NCI-H2171 (cell line): ENCODE measurements at places on chromosomes 7 and 10.

DNA sequence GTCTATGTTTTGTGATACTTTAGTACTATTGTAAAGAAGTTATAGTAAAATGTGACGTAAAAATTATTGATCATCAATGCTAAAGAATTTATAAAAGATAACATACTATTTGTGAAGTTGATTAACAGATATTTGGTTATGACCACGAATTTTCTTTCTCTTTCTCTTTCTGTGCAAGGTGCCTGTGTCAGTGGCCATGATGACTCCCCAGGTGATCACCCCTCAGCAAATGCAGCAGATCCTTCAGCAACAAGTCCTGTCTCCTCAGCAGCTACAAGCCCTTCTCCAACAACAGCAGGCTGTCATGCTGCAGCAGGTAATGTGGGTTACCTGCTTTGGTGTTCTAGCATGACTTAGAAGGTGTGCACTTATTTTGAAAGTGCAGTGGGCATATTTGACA, 213.7 kb downstream of the FOXP2 start:
- DNase-seq = no peak

DNA sequence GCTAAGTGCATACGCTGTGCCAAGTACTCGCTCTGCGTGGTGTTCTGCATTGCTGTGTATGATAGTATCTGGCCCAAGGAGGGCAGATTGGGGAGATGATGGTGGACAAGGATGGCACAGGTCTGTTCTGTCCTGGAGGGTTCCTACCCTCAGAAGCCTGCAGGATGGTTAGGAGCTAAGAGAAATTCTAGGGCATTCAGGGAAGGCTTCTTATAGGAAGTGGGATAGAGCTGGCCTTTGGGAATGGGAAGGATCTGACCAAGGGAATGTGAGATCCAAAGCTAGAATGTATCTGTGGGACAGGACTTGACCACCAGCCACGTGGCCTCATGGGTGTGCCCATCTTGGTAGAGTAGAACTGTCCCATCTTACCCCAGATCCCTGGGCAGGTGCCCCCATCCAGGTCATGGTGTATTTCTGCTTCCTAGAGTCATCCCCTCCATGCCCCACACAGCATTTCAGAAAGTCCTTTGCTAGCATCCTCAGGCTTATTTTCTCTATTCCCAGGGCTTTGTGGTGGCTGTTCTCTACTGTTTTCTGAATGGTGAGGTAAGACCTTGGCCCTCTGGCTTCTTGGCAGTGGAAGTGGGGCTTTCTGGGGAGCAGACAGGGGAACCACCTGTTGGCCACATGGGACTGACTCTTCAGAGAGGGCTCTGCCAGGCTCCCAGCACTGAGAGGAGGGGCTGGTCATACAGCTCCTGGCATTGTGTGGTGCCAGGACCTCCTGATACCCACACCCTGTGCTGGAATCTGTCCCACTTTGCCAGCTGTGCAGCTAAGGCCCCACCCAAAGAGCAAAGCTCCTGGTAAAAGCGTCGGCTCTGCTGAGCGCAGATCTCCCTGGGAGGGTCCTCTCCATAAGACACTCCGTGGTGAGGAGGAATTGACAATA, 52.5 kb downstream of the ADCYAP1R1 start:
- DNase-seq = no peak

DNA sequence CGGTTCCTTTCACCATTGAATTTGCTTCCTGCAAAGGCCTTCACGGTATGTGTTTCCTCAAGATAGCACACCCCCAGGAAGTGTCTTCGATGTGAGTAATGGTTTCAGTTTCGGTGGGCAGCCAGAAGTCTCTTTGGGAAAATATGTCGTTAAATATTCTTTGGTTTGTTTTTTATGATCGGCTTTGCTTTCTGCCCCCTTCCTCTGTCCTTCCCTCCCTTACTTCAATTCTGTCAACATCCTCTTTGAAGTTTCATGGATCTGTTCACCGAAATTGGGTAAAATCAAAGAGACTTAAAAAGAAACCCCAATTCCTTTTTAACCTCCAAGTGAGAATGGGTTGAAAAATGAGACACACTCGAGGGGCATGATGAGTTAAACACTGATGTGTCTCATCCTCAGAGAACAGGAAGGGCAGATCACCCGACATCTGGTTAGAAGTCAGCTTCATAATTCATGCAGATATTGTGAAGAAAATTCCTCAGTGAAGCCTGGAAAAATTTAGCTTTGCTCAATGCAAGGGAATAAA, 170.8 kb upstream of the HABP2 start:
- DNase-seq = no peak

DNA sequence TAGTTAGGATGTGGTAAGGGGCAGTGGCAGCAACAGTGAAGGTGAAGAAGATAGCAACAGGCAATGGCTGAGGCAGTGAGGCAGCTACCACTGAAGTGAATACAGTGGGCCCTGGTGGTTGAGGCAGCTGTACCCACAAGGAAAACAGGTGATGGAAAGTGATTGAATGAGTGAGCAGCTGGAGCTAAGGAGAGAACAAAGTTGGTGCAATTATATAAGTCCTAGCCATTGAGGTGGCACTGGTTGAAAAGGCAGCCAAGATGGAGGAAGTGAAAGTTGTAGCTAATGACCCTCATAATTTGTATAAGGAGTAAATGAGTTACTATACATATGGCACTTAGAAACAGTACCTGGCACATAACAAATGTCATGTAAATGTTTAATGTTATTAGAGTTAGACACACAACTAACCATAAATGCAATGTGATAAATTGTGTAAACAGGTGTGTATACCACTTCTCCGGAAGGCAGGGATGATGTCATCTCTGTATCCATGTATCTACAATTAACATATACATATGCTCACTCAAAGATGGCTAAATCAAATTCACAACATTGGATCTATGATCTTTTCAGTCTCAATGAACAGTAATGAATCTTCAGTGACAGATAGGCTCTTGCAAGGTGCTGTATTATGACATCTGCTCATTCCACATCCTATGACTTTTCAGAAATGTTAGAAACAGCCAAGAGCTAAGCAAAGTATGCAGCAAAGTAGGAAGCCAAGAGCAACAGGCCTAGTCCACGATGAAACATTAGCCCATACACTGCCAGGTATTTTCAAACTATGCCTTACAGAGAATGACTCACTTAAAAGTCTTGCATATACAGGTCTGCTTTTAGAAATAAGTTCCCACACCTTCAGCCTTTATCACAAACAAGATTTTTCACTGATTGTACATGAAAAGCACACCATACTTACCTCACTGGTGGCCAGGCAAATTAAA, 10.7 kb downstream of the XPNPEP1 start:
- no peak for DNase-seq

DNA sequence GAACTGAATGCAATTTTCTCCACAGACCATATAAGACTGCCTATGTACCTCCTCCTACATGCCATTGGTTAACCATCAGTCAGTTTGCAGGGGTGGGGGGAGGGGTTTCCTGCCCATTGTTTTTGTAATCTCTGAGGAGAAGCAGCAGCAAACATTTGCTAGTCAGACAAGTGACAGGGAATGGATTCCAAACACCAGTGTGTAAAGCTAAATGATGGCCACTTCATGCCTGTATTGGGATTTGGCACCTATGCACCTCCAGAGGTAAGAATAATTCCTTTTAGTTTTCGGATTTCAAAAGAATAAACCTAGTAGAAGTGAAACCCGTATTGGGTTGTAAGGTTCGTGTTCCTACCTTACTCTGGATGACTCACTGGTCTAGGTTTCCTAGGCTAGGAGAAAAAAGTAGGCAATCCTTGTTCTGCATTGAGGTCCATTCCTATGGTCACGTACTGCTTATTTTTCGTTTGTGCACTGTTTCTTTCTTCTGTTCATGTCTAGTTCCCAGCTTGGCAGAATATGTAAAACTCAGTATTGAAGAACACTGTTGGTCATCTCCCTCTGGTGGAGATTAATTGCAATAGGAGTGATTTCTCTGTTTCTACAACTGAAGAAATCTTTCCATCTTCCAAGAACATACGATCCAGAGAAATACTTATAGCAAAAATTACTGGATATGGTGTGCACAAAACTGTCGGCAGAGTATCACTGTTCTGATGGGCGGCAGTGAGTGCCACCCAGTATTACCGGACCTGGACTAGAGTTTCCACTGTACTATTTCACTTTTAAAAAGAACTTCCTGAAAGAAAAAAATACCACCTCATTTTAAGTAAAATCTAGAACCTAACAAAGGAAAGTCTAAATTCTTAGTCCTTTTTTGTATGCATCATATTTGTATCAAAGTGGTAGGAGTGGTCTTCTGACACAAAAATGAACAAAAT, at the start of gene AKR1C3:
TSS of gene AKR1C3 (plus strand) at position 150 of the 941 bp plus-strand sequence. CDS start at position 181, 31 bp downstream.
- no peak for DNase-seq

DNA sequence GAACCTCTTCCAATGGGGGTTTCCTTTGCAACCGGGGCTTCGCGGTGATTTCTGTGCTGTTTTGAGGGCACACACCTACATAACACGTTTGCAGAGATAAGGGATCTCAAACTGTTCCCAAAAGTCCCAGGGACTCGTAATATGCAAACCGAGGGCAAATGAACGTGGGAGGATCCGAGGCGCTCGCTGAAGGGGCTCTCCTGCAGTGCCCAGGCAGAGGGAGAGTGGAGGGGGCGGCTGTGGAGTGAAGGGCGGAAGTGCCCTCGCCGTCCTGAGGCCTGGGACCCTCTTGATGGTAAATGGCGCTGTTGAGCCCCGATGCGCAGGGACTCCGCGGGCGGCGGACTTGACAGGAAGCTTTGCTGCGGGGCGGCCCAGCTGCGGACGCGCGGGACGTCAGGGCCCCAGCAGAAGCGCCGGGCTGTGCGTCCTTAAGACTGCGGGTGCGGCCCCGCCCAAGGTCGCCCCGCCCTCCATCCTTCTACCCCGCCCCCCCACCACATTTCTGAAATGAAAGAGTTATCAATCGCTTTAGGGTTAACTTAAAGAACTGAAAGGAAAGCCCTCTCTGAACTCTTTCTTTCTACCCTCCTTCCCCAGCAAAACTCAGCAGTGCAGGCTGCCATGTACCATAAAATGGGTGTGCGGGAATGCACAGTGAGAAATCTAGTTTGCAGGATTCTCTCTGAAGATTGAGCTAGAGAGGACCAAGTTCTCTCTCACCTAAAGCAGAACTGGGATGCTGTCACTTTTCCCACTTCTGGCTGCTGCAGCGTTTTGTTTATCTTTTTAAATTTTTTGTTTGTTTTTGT, 151.8 kb upstream of the YAE1 start:
- DNase-seq = peak; percentile 56

DNA sequence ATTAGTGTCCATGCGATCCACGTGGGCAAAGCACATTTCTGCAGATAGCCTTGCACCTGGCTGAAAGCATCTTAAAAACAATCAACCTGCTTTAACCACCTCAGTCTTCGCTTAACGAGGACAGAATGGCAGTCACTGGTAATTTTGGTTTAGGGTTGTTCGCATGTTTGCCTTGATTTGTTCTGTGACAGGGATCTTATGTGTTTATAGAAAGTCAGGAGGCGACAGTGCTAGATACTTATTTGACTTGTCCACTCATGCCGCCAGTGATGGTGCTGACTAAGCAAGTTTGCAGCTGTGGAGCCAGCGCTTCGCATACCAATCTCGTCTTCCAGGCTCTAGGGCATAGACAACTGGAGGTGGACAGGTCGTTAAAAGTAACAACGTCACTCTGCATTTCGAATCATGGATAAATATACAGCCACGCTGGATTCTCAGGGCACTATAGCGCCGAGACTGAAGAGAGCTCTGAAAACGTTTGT, 1.2 kb upstream of the TMEM243 start:
- DNase-seq = no peak

DNA sequence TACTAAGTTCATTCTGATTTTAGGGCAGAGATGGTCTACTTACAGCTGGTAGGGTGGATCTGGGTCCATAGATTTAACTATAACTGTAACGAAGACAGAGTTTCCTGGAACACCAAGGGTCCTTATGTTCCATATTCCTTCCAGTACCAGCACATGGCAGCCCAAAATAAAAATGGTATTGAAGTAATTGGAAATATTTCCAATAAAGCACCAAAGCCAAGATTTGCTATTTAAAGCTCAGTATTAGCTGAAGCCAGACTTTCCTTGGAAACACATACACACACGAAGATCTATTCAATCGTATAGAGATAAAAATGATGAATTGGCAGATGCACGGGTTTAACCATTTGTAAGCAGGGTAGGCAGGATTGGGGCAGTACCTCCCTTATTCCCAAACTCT, 289.1 kb upstream of the SORCS1 start:
- no peak for DNase-seq

DNA sequence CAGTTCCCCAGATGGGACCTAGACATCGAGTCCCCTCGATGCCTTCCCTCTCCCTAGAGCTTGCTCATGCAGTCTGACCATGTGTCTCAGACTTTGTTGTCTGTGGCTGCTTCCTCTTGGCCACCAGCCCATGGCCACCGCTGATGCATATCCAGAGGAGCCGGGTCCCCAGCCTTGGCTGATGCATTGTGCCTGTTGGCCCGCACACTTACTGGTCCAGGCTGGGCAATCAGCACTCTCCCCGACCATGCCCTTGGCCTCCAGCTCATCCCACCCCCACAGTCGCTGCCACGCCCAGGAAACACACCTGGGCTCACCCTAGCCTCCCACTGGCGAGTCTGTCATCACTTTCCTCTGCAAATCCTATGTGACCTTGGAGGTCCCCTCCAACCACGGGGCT, 10.1 kb downstream of the NPC1L1 start:
- no peak for DNase-seq

DNA sequence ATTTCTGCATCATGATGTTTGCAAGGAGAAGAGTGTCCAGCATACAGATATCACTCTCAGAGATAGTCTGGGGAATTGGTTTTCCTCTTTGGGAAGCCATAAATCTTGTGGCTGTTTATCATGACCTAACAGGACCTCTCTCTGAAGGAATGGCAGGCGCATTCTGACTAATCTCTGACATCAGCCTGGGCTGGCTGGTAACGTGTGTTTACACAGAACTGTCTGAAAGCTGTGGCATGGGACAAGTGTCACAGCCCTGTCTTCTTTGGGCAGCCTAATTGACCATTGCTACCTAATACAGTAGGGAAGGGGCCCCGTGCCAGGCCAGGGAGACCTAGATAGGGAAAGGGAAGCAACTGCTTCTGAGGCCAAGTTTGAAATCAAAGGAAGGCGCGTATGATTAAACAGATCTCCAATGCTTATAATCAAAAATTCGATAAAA, 73.9 kb upstream of the CABCOCO1 start:
- DNase-seq = no peak

GRCh38 chr7:15554744-15555143, 7.1 kb downstream of the AGMO start:
- DNase-seq = no peak
